ENCODE measurements at places on chromosomes 4 and X.
A peak's percentile ranks its signal among the peaks of the same experiment; 100 is the strongest.

GRCh38 chr4:122731676-122732075 is 828 bp upstream of the BBS12 start:
- DNase-seq: no peak

DNA sequence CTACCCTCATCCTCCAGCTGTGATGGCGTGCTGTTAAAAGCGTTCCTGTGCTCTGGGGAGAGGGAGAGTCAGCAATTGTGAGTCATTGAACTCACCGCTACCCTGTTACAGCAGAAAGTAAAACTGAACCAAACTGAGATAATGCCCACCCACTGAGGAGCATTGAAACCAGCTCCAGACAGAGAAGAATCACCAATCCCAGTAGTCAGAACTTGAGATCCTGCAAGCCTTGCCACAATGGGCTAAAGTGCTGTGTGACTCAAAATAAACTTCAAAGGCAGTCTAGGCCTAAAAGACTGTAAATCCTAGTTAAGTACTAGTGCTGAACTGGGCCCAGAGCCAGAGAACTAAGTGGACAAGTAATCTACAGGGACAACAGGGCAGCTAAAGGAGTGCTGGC is 1394.2 kb upstream of the DIAPH2 start:
- no peak for DNase-seq

DNA sequence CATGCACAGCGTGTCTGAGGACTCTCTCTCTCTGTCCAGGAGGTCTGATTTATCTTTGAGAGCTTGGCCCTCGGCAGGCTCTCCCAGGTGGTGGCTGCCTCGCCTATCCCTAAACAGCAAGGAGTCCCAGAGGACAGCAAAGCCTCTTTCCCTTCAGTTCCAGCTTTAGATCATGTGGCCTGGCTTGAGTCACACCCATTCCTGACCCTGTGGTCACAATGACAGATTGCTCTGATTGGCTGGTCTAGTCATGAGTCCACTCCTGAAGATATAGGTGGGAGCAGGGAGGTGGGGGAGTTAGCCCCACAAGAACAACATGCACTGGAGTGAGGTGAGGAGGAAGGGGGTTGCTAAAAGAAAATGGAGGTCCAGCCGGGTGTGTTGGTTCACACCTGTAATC is 12.1 kb upstream of the PORCN start:
- DNase-seq: no peak

DNA sequence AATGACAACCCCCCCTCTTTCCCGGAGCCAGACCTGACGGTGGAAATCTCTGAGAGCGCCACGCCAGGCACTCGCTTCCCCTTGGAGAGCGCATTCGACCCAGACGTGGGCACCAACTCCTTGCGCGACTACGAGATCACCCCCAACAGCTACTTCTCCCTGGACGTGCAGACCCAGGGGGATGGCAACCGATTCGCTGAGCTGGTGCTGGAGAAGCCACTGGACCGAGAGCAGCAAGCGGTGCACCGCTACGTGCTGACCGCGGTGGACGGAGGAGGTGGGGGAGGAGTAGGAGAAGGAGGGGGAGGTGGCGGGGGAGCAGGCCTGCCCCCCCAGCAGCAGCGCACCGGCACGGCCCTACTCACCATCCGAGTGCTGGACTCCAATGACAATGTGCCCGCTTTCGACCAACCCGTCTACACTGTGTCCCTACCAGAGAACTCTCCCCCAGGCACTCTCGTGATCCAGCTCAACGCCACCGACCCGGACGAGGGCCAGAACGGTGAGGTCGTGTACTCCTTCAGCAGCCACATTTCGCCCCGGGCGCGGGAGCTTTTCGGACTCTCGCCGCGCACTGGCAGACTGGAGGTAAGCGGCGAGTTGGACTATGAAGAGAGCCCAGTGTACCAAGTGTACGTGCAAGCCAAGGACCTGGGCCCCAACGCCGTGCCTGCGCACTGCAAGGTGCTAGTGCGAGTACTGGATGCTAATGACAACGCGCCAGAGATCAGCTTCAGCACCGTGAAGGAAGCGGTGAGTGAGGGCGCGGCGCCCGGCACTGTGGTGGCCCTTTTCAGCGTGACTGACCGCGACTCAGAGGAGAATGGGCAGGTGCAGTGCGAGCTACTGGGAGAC is 1.6 kb downstream of the PCDH10 start:
- DNase-seq: peak; percentile 48

DNA sequence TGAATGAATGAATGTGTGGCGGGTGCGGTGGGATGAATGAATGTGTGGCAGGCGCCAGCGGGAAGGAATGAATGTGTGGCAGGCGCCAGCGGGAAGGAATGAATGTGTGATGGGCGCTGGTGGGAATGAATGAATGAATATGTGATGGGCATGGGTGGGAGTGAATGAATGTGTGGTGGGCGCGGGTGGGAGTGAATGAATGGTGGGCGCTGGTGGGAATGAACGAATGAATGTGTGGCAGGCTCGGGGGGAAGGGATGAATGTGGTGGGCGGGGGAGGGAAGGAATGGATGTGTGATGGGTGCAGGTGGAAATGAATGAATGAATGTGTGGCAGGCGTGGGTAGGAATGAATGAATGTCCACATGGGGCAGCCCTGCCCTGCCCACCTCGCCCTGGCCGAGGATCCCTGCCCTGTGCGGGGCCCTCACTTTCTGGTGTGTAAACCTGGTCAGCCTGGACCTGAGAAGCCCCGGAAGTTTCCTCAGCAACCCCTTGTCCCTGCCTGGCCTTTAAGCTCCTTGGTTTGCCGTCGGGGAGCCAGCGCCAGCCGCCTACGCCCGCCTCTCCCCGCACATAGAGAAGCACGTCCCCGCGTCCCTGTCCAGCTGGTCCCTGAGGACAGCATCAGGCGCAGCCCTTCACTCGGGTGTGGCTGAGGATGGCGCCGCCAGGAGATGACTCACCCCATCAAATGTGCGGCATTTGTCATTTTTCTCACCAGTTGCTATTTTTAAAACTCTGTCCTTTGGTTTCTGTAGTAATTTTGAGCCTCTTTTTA is 112.8 kb upstream of the LRPAP1 start:
- DNase-seq: no peak
